Nephron progenitor cell (in vitro differentiated cells): ENCODE measurements at places on chromosomes 3 and 15.

DNA sequence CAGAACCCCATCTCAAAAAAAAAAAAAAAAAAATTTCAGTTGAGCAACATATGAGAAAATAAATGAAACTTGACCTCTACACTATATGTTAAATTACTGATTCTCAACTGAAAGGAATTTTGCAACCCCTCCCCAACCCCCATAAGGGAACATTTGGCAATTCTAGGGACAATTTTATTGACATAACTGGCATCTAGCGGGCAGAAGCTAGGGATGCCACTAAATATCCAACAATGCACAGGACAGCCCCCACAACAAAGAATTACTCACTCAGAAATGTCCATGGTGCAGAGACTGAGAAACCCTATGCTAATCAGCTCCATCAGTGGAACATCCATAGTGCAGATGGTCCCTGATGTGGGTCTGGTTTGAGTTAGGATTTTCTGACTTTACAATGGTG, 58.2 kb upstream of the OXTR start:
- no peak for DNase-seq

DNA sequence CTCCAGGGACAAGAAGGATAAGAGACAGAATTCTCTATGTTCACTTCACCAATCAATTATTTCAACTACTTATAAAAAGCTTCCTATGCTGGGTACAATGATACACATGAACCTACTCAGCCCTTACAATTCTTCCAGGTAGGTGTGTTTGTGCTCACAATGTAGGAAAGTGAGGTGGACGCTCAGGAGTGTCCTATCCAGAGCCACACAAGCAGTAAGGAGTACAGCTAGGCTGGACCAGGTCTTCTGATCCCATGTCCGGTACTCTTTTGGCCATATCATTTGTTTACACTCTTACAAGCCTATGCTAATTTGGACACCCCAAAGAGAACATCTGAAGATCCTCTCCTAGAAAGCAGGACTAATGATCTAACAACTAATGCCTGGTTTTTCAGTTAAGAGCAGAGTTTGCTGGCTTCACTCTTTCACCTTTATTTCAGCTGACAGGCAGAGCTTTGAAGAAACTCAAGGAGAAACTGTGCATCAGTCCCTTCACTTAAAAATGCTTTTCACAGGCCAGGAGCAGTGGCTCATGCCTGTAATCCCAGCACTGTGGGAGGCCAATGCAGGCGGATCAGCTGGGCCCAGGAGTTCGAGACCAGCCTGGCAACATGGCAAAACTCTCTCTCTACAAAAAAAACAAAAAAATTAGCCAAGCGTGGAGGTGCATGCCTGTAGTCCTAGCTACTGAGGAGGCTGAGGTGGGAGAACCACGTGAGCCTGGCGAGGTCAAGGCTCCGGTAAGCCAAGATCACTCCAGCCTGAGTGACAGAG, 27.5 kb downstream of the IGF2BP2 start:
- DNase-seq, result no peak

- DNase-seq, result peak; percentile 77
These were observed 36.0 kb downstream of the TM2D3 start for GRCh38 chr15:101615986-101616848.

- no peak for DNase-seq
These were observed 126.0 kb downstream of the ZBTB20 start for GRCh38 chr3:115021061-115021460.

- no peak for DNase-seq
These were observed 33.4 kb downstream of the IL12A start for GRCh38 chr3:160022068-160022467.

DNA sequence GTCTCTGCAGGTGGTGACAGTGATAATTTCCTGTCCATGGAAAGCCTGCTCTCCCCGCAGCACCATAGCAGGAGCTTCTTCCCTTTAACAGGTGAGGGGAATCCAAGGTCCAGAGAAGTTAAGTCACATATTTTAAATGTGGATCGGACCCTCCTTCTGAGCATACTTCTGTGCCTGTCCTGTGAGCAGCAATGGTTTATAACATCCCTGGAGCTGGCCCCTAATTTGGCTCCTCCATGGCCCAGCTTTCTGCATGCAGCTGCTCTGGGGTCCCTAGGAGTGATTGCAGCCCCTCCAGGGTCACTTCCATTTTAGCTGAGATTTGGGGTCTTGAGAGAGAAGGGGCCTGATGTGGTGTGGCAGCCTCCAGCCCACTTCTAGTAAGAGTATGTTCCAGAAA, 127.8 kb downstream of the EEFSEC start:
- no peak for DNase-seq

DNA sequence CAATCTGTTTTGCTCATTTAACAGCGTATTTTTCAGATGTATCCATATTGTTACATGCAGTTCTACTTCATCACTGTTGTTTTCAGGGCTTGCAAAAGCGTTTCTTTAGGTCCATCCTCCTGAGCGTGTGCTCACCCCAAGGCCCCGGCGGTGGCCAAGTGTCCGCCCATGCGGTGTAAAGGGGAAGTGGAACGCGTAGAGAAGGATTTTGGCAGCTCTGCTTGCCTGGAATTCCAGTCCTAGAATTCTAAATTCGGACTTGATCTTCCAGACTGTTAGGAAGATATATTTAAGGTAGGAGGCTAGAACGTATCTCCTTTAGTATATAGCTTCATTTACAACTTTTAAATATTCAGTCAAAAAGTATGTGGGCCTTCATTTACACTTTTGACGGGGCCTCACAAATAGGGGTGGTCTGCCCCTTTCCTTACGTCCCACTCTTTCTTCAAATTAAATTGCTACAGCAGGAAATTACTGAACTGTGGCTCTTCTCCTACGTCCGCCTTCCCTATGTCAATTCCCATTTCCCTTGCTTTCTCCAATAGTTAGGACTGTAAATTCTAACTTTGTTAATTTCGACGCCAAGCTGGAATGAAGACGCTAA, 609 bp upstream of the TBC1D23 start:
- DNase-seq, result peak; percentile 34

- no peak for DNase-seq
These were observed 83.0 kb downstream of the VGLL4 start for GRCh38 chr3:11560746-11561145.

- no peak for DNase-seq
These were observed 15.1 kb upstream of the IQSEC1 start for GRCh38 chr3:13088028-13089006.

GRCh38 chr3:103227651-103228050, 792.8 kb downstream of the ZPLD1 start:
- DNase-seq, result no peak

GRCh38 chr15:82018201-82018600, 27.6 kb downstream of the MEX3B start:
- no peak for DNase-seq

GRCh38 chr3:37181756-37182155, 7.4 kb upstream of the LRRFIP2 start:
- DNase-seq, result no peak

- no peak for DNase-seq
These were observed 42.2 kb downstream of the DMXL2 start for GRCh38 chr15:51580385-51580784.

DNA sequence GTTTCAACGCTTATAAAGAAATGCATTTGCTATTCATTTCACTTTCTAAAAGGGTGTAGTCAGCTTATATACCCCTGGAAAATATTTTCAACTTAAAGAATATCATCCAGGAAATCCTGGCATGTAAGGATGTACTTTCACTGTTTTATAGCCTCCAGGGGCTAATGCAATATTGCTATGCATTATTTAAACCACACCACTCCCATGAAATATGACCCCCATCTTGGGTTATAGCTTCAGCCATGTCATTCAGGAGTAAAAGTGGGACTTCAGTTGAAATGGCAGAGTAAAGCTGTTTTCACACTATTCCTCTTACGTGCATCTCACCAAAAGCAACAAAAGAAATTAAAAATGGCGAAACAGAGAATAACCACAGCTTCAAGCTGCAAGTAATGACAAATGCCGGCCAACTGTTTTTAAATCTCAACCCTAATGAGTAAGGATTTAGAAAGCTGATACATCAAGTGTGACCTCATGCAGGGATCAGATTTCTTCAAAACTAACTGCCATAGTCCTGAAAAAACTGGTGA, 84.5 kb downstream of the COL6A6 start:
- DNase-seq, result no peak

DNA sequence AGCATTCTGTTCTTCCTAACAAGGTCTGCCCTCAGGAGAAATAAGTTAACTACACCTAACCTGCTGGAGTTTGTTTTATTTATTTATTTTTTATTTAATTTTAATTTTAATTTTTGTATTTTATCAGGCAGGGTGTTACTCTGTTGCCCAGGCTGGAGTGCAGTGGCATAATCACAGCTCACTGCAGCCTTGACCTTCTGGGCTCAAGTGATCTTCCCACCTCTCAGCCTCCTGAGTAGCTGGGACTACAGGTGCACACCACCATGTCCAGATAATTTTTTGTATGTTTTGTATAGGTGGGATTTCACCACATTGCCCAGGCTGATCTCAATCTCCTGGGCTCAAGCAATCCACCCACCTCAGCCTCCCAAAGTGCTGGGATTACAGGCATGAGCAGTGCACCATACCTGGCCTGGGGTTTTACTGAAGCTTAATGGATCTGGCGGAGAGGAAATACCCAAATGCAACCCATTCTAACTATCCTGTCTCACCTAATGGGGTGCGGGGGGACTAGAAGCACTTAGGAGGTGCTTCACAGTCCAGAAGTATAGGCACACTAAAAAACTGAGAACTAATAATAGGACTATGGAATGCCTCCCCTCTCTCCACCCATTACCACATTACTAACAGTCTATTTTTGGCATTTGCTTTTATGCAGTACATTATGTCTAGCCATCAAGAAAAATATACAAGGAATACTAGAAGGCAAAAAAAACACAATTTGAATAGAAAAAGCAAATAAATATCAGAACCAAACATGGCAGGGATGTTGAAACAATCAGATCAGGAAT, 61.4 kb downstream of the TTBK2 start:
- no peak for DNase-seq

GRCh38 chr3:675846-676245, 417.0 kb upstream of the CNTN6 start:
- no peak for DNase-seq

DNA sequence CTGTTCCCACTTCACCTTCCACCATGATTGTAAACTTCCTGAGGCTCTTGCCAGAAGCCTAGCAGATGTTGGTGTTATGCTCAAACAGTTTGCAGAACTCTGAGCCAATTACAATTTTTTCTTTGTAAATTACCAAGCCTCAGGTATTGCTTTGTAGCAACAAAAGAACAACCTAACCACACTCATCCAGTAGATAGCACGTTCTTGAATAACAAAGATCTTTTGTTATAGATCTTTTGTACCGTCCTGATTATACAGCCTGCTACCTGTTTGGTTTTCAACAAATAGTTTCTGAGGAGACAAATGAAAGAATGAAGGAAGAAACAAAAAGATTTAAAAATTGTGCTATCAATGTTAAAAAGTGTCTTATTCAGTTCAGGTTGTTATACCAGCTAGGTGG, 474.7 kb upstream of the ALCAM start:
- no peak for DNase-seq
